ELF-1 (cell line): ENCODE measurements at places on chromosomes 5 and 9.

DNA sequence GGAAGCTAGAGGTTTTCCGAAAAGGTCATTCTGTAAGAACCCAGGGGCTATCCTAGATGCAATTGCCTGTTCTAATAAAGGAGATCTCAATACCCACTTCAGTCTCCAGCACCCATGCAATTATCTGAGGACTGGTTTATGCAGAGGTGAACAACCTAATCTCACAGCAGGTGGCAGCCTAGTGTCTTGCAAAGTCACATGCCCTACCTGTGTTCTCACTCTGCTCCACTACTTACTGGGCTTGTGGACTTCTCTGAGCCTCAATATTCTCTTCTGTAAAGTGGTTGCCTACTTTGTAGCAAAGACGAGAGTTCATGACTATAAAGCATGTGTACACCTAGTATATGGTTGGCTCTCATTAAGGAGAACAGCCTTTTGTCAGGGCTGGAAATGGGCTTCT is 21.0 kb upstream of the ALDH1B1 start:
- DNase-seq: no peak

- DNase-seq: no peak
These were observed 5.8 kb downstream of the GM2A start for GRCh38 chr5:151258816-151259215.

DNA sequence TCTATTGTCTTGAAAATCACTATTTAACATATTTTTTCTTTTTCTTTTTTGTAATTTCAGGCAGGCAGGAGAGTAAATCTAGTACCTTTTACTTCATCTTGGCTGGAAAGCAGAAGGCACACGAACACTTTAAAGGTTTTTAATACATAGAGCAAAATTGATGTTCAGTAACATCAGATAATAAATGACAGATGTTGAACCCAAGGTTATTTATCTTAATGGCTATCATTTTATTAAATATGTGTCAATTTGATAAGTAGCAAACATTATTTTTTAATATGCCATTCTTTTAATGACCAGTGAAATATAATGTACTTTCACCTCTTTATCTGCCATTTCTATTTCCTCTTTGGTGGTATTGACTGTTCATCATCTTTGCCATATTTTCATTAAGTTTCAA is 381.2 kb downstream of the ARHGEF28 start:
- DNase-seq: no peak

DNA sequence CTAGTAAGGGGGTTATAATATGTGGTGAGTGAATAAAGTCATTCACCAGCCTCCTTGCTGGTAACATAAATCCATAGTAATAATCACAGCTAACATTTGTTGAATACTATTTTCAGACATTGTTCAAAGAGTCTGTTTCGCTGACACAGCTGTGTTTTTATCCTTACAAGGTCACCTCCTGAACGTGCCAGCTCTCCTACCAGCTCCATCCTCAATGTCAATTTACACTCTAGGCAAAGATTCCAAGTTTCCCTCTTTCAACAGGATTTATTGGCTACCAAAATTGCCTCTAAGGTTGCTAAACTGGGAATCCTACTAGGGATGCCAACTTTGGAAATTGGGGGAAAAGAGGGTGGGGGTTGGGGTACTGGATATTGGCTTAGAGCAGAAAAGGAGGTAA is 30.7 kb upstream of the SMC5 start:
- DNase-seq: no peak
